ENCODE measurements at places on chromosomes 3 and 15.

DNA sequence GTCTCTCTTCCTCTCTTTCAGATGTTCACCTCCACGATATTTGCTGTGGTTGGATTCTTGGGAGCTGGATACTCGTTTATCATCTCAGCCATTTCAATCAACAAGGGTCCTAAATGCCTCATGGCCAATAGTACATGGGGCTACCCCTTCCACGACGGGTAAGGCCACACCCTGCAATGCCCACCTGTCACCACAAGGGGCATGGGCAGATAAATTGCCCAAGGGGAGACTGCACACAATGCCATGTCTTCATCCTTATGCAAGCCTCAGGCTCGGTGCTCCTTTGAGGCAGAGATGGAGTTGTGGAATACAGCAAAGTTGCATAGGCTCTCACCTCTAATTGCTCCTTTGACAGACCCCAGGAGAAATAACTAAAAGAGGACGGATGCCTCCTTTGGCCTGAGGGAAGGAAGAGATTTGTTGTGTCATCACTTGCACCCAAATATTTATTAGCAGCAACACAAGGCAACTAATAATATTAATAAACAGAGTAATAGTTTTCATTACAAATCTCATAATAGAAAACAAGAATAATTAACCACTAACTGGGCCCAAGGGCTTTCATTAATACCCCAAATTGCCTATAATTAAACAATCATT is 13.2 kb downstream of the TM4SF4 start:
- no peak for DNase-seq

GRCh38 chr3:180478695-180479094 is 123.3 kb upstream of the TTC14 start:
- no peak for DNase-seq

DNA sequence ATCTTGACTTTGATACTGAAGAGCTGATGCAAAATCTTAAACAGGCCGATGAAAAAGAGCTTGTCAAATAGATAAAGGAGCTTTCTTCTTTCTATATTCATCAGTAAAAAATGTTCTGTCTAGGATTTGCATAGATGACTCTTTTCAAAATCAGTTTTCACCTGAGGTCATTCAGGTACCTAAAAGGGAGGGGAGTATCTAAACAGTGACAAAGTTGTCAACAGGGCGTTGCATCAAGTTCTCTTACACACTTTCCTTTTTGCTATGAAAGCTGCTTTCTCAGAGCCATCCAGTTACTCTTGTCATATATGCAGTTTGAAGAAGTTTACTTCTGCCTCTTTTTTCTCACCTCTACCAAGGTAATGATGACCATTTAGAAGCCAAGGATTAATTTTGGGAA is 60.0 kb downstream of the AKAP13 start:
- DNase-seq: no peak

DNA sequence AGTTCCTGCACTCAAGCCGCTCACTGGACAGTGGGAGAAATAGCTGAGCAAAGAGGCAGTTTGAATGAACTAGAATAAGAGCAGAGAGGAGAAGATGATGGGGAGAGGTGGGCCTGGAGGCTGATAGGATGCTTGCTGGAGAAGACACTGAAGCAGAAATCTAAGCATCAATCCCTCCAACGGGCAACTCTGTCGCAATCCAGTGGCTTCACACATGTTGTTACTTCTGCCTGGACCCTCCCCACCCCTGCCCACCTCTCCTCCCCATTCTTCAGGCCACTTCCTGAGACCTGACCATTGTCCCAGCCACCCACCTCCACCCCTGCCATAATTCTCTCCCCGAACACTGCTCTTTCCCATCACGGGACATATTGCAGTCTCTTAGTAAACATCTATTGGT is 76.0 kb downstream of the SRGAP3 start:
- no peak for DNase-seq

DNA sequence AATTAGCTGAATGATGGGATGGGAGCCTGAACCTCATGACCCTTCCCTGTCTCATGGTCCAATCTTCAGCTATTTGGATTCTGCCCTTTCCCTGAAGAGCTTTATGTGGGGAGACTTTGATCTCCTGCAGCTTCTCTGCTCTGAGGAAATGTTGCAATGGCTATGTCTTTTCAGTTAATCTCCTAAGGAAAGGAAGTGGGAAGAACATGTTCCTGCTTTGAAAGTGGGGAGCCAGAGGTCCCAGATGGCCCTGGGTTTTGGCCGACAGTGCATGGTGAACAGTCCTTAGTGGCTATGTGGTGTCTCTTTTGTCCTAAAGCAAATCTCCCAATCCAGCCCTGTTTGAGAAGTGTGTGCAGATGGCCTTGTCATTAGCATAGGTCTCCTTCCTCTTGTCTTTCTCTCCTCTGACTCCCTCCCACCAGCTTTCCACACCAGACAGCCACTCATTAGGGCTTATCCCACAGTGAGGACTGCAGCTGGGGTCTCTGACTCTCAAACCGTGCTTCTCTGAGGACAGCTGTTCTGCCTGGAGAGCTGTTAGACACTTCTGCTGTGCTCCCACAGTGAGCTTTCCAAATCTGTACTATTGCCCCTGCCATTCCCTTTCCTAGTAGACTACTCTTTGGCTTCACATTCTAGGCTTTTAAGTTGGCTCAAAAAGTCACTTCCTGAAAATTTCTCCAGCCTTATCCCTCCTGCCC is 365.8 kb upstream of the UMPS start:
- DNase-seq: peak; percentile 19

DNA sequence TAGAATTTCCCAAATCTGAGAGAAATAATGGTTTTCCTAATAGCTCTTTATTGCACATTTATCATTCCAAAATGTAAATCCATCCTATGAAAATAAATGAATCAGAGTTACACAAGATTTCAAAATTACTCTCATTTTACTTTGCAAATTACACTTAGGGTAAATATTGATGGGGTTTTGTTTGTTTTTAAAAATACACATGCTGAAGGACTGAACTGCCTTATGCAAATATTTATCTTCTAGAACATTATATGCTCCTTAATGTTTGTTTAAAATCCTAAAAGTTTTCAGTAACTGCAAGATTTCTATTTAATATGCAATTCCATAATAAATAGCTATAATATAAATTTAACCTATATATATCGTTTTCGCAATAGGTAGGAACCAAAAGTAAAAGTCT is 38.2 kb downstream of the FOXP1 start:
- DNase-seq: no peak

DNA sequence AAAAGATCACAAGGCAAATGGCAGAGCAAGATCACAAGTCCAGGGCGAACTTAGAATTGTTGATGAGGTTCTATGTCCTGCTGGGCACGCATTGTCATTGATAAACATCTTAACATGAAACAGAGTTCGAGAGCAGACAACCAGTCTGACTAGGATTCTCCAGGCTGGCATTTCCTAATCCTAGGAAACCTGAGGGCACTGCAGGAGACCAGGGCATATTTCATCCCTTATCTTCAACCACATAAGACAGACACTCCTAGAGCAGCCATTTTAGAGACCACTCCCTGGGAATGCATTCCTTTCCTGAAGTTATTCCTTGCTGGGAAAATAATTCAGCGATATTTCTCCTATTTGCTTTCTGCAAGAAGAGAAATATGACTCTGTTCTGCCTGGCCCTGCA is 1199.9 kb downstream of the SI start:
- no peak for DNase-seq

DNA sequence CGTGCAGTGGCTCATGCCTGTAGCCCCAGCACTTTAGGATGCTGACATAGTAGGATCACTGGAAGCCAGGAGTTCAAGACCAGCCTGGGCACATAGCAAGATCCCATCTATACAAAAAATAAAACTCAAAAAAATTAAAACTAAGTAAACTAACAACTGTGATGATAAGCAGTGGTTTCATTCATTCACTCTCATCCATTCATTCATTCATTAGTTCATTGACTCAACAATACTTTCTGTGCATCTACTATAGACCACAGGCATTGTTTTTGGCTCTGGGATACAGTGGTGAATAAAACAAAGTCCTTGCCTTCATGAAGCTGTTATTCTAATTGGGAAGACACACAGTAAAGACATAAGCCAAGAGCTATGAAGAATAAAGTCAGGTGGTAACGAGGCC is 7.5 kb upstream of the TMEM212 start:
- DNase-seq: no peak

GRCh38 chr15:72554471-72555425 is 80.6 kb downstream of the ARIH1 start:
- DNase-seq: peak; percentile 87

GRCh38 chr3:9071936-9072666 is 108.8 kb upstream of the RAD18 start:
- DNase-seq: no peak

- peak; percentile 74 for DNase-seq
Measured at GRCh38 chr3:56862352-56863062, 60.8 kb upstream of the ARHGEF3 start.

DNA sequence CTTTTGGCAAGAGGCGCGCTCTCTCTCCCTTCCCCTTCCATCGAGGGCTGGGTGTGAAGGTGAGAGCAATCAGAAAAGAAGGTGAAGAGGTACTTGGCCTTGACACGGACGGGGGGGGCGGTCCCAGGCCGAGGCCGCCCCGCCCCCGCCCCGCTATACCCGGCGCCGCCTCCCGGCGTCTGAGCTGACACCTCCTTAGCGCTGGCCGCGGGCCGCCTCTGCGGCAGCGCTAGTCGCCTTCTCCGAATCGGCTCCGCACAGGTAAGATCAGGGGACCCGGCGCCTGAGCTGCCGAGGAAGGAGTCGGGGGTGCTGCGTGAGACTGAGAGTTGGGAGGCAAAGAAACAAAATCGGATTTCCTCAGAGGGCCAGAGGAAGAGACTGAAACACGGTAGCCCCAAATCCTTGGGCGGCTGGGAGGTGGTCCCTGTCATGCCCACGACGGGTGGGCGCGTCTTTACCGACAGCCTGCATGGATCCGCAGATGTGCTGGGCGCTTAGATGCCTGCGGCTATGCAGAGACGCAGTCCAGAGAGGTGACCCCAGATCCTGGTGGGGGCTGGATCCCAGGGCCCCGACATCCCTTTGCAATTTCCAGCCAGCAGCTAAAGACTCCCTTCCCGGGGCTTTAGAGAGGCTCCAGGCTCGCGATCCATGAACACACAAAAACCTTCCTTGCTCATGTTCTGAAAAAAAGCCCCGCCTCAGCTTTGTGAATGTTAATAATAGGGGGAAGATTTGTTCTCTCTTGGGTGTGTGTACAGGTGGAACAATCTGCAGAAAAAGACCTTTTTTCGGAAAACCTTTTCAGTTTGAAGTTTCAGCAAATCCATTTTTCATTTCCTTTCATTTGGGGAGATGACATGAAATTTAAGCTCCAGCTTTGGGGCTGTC is at the start of gene ENTPD3:
Gene ENTPD3 (plus strand): TSS at position 184 of the 894 bp plus-strand sequence. CDS start 874 bp downstream, outside the sequence.
- DNase-seq: peak; percentile 6

GRCh38 chr3:108051005-108051404 is 39.8 kb downstream of the CD47 start:
- DNase-seq: peak; percentile 24

DNA sequence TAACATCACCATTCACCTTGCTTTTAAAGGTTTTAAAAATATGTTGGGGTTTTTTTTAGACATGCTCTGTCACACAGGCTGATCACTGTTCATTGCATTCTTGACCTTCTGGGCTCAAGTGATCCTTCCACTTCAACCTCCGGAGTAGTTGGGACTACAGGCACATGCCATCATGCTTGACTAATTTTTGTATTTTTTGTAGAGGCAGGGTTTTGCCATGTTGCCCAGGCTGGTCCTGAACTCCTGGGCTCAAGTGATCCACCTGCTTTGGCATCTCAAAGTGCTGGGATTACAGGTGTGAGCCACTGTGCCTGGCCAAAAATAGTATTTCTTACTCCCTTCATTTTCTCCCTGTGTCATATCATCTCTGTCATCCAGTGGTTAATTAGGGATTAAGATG is 101.4 kb downstream of the PIK3R4 start:
- DNase-seq: no peak

DNA sequence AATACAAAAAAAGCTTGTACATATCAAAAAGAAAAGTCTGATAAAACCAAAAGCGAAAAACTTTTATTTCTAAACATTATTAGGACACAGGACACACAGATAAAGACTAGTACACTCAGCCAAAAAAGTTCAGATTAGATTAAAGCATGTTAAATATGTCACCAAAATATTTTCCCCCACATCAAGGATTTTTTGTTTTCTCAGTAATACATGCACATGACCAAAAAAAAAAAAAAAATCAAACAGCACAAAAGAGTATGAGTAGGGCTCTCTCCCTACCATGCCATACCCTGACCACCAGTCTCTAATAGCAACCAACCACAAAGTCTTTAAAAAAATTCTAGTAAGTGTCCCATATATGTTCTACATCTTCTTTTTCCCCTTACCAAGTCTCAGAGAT is 77.4 kb downstream of the LRRFIP2 start:
- no peak for DNase-seq

DNA sequence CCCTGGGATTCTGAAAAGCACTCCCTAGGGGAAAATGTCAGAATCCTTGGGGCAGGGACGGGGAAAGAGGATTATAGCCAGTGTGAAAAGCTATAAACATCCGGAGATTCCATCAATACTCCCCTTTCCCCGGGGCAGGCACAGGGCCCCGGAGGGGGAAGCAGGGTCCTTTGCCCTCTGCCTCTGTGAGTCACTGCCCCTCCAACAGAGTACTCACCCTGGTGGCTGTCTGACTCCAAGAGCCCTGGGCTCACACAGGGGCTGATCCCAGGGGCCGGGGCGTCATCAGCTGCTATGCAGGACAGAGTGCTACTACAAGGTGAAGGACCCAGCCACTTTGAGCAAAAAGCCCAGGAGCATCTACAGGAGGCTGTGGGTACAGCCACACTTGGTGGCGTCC is 133.0 kb upstream of the PRR20G start:
- DNase-seq: no peak

GRCh38 chr3:120424506-120424905 is 26.3 kb downstream of the FSTL1 start:
- no peak for DNase-seq

DNA sequence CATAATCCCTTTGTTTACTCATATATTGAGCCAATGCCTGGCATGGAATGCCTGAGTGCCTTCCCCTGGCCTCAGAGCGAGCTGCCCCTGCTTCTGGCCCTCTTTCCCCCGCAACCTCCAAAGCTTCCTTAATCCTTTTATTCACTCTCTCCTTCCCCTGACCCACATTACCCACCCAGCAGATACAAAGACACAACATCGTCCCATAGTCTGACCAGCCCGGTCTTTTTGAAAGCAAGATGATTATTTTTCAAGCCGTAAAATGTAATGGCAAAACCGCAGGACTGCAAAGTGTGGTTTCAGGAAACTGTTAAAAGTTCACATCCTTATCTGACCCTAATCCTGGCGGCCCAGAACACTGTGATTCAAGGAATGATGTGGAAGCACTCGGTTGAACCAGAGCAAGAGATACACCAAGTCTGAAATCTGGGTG is 78.4 kb upstream of the LRTM1 start:
- no peak for DNase-seq

GRCh38 chr3:24678021-24678420 is 183.4 kb upstream of the THRB start:
- no peak for DNase-seq
